ENCODE measurements at places on chromosomes 1 and 21. TPM values are rescaled to one million over a fixed set of nuclear protein-coding genes. Genes with fewer than 3 reads are reported as not detected.

ZSWIM5 gene
- 0.71 TPM for polyA plus RNA-seq

GPR161 gene
- 1.9 TPM for polyA plus RNA-seq

PAPPA2 gene
- not detected for polyA plus RNA-seq

PLA2G2D gene
- not detected for polyA plus RNA-seq

FABP3 gene
- polyA plus RNA-seq = 1.8 TPM

NEK2 gene
- polyA plus RNA-seq = 4.7 TPM

ATP1A4 gene
- 0.06 TPM for polyA plus RNA-seq

OR10J1 gene
- polyA plus RNA-seq = not detected

MEX3A gene
- polyA plus RNA-seq = 0.36 TPM

H3-3A gene
- 1,046 TPM for polyA plus RNA-seq

SYT6 gene
- polyA plus RNA-seq = not detected

BEND5 gene
- 0.71 TPM for polyA plus RNA-seq

FCGR3B gene
- polyA plus RNA-seq = 0.04 TPM

SLC16A4 gene
- polyA plus RNA-seq = 0.58 TPM

BCAN gene
- 0.01 TPM for polyA plus RNA-seq

PRR9 gene
- not detected for polyA plus RNA-seq

SYPL2 gene
- polyA plus RNA-seq = 0.38 TPM

ITPKB gene
- 8.1 TPM for polyA plus RNA-seq

MSH4 gene
- 0.16 TPM for polyA plus RNA-seq

LIN28A gene
- polyA plus RNA-seq = not detected

CELSR2 gene
- polyA plus RNA-seq = 17.4 TPM

SFN gene
- polyA plus RNA-seq = 1,075 TPM

UHMK1 gene
- 7.4 TPM for polyA plus RNA-seq
